ENCODE measurements at places on chromosomes 7 and 10. TPM values are rescaled to one million over a fixed set of nuclear protein-coding genes. Genes with fewer than 3 reads are reported as not detected.

Gene SPDYE16
- under 0.01 TPM for total RNA-seq

DNA sequence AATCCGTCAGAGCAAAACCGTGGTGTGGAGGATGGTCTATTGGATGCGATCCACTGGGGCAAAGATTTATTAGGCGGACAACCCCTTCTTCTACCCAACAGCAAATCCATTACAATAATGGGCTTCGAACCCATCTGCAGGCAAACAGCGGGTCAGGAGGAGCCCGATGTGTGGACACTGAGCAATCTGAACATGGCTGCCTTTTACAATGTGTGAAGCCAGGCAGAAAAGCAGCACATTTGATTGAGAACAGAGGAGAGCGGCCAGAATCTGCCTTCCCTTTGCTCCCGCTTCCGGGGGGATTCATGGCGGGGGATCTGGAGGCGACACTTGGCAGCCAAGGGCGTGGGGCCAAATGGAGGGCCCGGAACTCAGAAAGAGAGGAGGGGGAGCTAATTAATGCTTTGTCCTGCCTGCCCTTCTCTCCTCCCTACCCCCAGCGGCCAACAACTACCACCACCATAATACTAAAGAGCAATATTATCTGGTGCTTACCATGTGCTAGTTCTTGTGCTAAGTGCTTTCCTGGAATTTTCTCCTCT is 133.0 kb downstream of the EMX2 start:
- no peak for DNase-seq

DNA sequence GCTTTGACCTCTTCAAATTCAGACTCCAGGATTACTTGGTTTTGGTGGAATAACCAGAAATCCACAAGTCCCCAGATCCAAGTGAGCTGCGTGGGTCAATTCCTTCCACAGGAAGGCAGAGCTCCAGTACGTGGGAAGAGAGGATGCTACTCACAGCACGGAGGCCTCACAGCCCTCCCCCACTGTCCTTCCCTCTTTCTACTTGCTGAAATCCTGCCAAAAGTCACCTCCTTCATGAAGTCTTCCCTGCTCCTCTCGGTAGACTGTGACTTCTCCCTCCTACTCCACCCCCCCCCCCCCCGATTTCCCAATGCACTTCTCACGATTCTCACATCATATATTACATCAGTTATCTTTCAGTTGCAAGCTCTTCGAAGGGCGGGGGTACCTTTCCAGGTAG is 12.3 kb downstream of the CAMK2G start:
- no peak for DNase-seq

Gene GUSB
- 89.4 TPM for total RNA-seq

Gene ANKRD61
- under 0.01 TPM for total RNA-seq

- no peak for DNase-seq
Measured at GRCh38 chr10:33899578-33900531, 565.4 kb upstream of the NRP1 start.

- no peak for DNase-seq
Measured at GRCh38 chr7:94001396-94001795, 2.8 kb downstream of the BET1 start.

- DNase-seq = peak; percentile 80
Measured at GRCh38 chr7:99380823-99381663, 6.5 kb downstream of the ARPC1B start.

- DNase-seq = no peak
Measured at GRCh38 chr7:23115991-23116390, 10.4 kb downstream of the KLHL7 start.

Gene GJD4
- total RNA-seq = not detected

DNA sequence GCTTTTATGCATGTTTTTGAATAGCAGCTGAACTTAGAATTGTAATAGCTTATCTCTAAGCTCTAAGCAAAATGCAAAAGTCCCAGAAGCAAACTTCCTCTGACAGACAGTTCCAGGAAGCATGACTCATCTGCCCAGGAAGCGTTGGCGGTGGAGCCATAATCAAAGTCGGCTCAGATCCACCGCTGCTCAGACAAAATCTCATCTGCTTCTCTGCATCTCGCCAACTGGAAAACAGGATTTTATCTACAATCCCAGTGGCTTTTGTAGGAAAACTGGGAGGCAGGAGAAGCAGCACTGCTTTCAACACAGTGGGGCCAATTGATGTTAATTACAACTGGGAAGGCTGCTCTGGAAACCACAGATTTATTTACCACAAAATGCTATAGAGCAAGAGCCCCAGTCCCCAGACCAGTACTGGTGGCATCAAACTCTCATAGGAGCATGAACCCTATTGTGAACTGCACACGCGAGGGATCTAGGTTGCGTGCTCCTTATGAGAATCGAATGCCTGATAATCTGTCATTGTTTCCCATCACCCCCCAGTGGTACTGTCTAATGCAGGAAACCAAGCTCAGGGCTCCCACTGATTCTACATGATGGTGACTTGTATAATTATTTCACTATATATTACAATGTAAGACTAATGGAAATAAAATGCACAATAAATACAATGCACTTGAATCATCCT is 99.9 kb downstream of the CUBN start:
- peak; percentile 74 for DNase-seq

- DNase-seq = no peak
Measured at GRCh38 chr7:15889507-15889906, 203.0 kb upstream of the MEOX2 start.

GRCh38 chr10:103599211-103599610 is 105.7 kb downstream of the NEURL1 start:
- DNase-seq = no peak

- DNase-seq = peak; percentile 86
Measured at GRCh38 chr7:87219545-87220025, at the start of gene TMEM243. Gene TMEM243 (minus strand): TSS chr7:87219732. CDS start chr7:87219503, 229 bp downstream.

- peak; percentile 85 for DNase-seq
Measured at GRCh38 chr10:91901784-91902677, 7.3 kb downstream of the FGFBP3 start.

Gene ASZ1
- total RNA-seq = not detected

DNA sequence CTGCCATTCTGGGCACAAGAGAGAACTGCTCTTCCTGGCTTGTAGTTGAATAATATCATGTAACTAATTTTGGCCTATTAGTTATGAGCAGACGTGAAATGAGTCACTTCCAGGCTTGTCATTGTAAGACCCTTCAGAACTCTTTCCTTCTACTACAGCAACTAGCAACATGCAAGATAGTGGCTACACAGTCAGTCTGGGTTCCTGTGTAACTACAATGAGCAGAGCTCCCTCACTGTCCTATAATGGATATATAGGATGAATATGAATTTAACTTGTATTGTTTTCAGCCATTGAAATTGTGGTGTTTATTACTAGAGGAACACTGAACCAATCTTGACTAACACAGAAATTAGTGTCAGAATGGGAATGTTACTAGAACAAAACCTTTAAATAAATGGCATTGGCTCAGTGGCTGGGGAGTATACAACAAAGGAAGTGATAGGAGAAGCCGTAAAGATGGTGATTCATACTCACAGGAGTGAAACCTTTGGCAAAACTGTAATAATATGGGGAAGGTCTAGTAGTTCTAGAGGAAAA is 2.9 kb upstream of the MTPN start:
- DNase-seq = peak; percentile 27

- DNase-seq = no peak
Measured at GRCh38 chr7:53491051-53491450, 455.6 kb downstream of the POM121L12 start.

Measured in hematopoietic multipotent progenitor cell (in vitro differentiated cells).